Heart left ventricle (tissue), 16 donors: ENCODE measurements at places on chromosomes 2 and 18. TPM values are rescaled to one million over a fixed set of nuclear protein-coding genes. Genes with fewer than 3 reads are reported as not detected.

SIGLEC15 gene
- polyA plus RNA-seq, result not detected

- no peaks in the 10 kb centered on the region for H3K4me1 ChIP-seq
- no peak overlapping the region for H3K27ac ChIP-seq
- H3K36me3 ChIP-seq, result no peaks in the 10 kb centered on the region
- DNase-seq, result no peak
- H3K4me3 ChIP-seq, result no peak overlapping the region
Observed at GRCh38 chr2:98926601-98927000, 9.4 kb downstream of the CRACDL start.

DNA sequence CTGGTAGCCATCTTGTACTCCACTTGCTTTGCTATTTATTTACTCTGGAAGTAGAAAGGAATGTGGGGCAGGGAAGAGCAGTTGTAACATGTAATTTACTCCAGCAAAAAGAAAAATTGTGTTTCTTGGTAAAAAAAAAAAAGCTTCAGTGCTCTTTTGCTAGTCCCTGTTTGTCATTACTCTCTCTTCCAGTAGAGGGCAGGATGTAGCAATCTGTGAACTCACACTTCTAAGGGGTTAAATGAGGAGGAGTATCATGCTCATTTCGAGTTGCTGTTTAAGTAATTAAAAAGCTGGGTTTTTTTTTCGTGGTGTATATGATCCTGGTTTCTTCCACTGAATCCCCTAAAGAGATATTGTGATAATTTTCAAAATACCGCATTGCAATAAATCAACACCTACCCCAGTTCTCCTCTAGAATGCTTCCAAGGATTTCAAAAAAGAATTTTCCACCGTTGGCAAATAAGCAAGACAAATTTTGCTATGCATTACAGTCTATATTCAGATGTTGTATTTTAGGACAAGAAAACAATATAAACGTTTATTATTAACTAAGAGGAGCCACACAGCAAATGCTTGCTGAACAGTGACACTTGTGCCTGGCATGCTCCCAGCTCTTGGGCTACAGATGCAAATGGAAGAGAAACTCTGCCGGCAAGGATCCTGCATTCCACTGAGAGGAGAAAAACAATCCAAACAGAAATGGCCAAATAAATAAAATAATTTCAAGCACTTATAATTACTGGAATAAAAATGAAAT is 261.6 kb downstream of the ASXL3 start:
- H3K4me1 ChIP-seq, result no peaks in the 10 kb centered on the region
- H3K4me3 ChIP-seq, result peak overlapping the region; percentile 17
- DNase-seq, result no peak
- no peak overlapping the region for H3K27ac ChIP-seq
- H3K36me3 ChIP-seq, result no peaks in the 10 kb centered on the region

GRCh38 chr2:66122516-66122915 is 312.4 kb upstream of the MEIS1 start:
- no peaks in the 10 kb centered on the region for H3K4me1 ChIP-seq
- no peak overlapping the region for H3K27ac ChIP-seq
- no peak overlapping the region for H3K4me3 ChIP-seq
- no peaks in the 10 kb centered on the region for H3K36me3 ChIP-seq

DNA sequence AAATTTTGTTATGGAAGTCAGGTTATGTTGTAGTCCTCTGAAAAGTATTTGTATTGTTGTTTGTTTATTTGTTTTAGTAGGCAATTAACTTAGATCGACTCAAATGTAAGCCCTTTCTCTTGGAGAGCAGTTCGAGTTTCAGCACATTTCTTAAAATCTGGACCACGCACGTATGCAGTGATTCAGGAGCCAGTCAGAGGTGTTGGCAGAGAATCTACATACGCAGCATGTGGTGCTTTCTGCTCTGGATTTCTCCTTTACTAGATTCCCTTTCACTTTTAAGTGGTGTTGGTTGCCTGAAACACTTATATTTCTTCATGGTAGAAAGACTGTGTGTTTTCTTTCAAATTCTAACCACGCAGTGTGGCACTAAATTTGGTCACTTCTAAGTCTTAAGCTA is 773.9 kb upstream of the LRATD1 start:
- DNase-seq, result no peak
- no peaks in the 10 kb centered on the region for H3K4me1 ChIP-seq
- H3K4me3 ChIP-seq, result no peak overlapping the region

GRCh38 chr2:66853585-66853984 is 418.7 kb downstream of the MEIS1 start:
- no peak overlapping the region for H3K27ac ChIP-seq
- no peak for DNase-seq
- no peaks in the 10 kb centered on the region for H3K27me3 ChIP-seq

- no peak for DNase-seq
- H3K27me3 ChIP-seq, result no peaks in the 10 kb centered on the region
- no peaks in the 10 kb centered on the region for H3K36me3 ChIP-seq
- H3K4me1 ChIP-seq, result peaks cover 4% of the 10 kb centered on the region
Observed at GRCh38 chr2:26300234-26300925, 45.6 kb upstream of the SELENOI start.
